ENCODE measurements at places on chromosomes 13 and 19.

- DNase-seq, result no peak
Observed at GRCh38 chr13:102021777-102022176, 380.1 kb downstream of the FGF14 start.

DNA sequence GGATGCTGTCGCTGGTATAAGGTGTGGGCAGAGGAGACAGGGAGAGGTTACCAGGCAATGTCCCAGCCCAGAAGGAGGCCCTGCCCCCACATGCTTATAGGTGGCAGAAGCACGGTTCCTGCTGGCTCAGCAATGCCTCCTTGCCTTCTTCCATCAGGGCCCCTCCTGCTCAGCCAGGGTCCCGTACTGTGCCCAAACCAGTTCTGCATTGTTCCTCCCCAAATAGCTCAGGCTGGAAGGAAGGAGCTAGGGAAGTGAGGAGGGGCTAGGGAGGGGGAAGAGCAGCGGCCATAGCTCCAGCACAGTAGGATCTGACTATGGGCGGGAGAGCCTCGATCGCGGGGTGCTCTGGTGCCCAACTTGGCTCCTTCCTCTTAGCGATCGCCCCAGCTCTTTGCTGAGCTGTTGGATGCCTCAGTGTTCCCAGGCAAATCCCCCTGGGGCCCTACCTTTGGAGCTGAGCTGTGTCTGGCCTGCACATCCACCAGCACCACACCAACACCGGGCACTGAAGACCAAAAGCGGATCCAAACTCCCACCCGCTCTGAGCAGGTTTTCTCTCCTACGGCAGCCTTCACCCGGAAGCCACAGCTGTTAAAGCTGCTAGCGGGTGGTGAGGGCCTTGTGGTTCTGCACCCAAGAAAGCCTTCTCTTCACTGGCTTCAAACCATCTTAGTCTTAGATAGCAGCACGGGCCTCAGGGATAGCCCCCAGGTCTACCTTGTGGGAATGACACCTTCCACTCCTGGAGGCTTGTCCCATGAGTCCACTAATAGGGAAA, 32.1 kb upstream of the PEPD start:
- no peak for DNase-seq

DNA sequence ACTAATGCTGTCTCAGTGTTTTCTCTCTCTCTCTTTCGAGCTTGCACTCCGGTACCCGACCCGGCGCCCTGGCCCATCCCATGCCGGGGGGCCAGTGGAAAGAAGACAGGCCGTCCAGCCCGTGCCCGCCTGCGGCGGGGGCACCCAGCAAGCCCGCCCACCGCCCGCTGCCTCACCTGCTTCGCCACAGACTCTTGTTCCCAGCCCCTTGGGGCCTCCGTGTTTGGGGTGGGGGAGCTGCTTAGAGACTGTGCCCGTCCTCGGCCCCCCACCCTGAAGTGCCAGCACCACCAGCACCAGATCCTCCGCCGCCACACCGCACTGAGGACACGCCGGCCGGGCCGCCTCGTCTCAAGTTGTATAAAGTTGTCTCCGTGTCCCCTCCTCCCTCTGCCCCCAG, 2.4 kb downstream of the LENG9 start:
- no peak for DNase-seq

GRCh38 chr13:91934354-91934753, 535.9 kb downstream of the GPC5 start:
- DNase-seq, result no peak

GRCh38 chr13:106402866-106403265, 132.6 kb downstream of the EFNB2 start:
- DNase-seq, result no peak

DNA sequence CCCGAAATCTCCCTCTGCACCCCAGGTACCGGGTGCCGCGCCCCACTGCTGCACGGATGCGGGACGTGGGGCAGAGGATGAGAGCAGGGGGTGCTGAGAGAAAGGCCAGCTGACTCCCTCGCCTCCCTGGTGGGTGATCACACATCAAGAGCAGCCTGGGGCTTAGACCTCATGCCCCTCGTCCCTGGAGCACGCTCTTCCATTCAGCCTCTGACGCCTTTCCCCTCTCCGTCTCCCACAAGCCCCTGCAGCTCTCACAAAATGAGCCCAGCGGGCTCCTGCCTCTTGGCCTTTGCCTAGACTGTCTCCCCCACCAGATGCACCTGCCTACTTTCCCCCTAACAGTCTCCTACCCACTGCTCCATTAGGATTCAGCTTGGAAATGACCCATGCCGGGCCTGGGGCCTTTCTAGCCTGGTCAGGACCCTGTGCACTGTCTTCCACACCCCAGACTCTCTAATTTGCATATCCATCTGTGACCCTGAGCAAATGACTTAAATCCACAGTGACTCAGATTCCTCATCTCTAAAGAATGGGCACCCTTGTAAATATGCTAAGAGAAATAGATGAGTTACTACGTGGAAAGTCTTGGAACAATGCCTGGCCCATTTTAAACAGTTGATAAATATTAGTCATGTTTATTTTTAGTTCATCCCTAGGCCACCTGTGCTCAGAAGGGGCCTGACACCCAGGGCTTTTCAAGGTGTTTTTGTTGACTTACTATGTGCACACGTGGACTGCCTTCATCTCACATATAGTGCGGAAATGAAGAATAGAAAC, 582 bp upstream of the PTPRH start:
- peak; percentile 96 for DNase-seq

DNA sequence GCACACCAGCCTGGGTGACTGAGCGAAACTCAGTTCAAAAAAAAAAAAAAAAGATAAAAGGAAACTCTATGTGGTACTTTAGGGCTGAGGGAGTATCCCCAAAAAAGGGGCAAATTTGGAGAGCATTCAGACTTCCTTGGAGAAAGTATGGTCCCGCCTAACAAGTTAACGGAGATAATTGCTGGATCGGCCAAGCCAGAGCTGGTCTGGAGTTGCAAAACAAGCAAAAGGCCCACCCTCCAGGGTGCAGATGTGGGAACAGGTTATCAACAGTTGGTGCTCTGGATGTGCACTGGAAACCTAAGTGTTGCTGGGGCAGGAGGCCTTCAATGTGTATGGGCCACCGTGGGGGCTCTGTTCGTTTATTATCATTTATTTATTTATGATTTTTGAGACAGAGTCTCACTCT, 2.8 kb downstream of the IQCN start:
- DNase-seq, result no peak
